ENCODE measurements at places on chromosomes 4 and X. TPM values are rescaled to one million over a fixed set of nuclear protein-coding genes. Genes with fewer than 3 reads are reported as not detected.

Gene FGFRL1
- 30.4 TPM for total RNA-seq

Gene DSPP
- total RNA-seq = not detected

Gene GPRIN3
- 0.57 TPM for total RNA-seq

Gene TLR2
- 0.29 TPM for total RNA-seq

Gene TMSB15B
- total RNA-seq = 0.57 TPM

Gene CTSO
- total RNA-seq = 12.3 TPM

Gene TRIM60
- 1.1 TPM for total RNA-seq

Gene SLC26A1
- 0.22 TPM for total RNA-seq

Gene DYNLT3
- total RNA-seq = 40.0 TPM

Gene FREM3
- under 0.01 TPM for total RNA-seq

Gene KIT
- under 0.01 TPM for total RNA-seq

Gene C4orf51
- total RNA-seq = not detected

Gene REELD1
- not detected for total RNA-seq

Gene AADAT
- 6.3 TPM for total RNA-seq

Gene JCHAIN
- total RNA-seq = 2.6 TPM

Gene ARMCX6
- 24.9 TPM for total RNA-seq

Gene CACNA1F
- not detected for total RNA-seq

Gene TMEM187
- total RNA-seq = 5.9 TPM

Gene PAGE5
- total RNA-seq = not detected

Gene CPE
- total RNA-seq = 2.3 TPM

Gene CT55
- not detected for total RNA-seq

Gene NLGN4X
- total RNA-seq = 5.3 TPM

Gene GPR50
- not detected for total RNA-seq

Gene AASDH
- 11.6 TPM for total RNA-seq

Gene SPANXC
- total RNA-seq = not detected

Gene GLRA3
- not detected for total RNA-seq

Gene STK32B
- 1.3 TPM for total RNA-seq

Gene TEX13D
- total RNA-seq = not detected

Gene GYG2
- 18.2 TPM for total RNA-seq

Gene PAGE2B
- total RNA-seq = not detected

Gene DGAT2L6
- total RNA-seq = not detected

Gene PRICKLE3
- total RNA-seq = 5.0 TPM

Gene NSG1
- total RNA-seq = 1.3 TPM

Gene FAM50A
- 40.2 TPM for total RNA-seq

Gene RAB40AL
- 0.66 TPM for total RNA-seq

Gene PNCK
- not detected for total RNA-seq

Gene FMR1NB
- not detected for total RNA-seq

Gene PCDH19
- total RNA-seq = under 0.01 TPM

Gene CD99
- 218 TPM for total RNA-seq

Data from placental pericyte (primary cell).